ENCODE measurements at places on chromosomes 7 and 10. TPM values are rescaled to one million over a fixed set of nuclear protein-coding genes. Genes with fewer than 3 reads are reported as not detected.
A peak's percentile ranks its signal among the peaks of the same experiment; 100 is the strongest.

DNA sequence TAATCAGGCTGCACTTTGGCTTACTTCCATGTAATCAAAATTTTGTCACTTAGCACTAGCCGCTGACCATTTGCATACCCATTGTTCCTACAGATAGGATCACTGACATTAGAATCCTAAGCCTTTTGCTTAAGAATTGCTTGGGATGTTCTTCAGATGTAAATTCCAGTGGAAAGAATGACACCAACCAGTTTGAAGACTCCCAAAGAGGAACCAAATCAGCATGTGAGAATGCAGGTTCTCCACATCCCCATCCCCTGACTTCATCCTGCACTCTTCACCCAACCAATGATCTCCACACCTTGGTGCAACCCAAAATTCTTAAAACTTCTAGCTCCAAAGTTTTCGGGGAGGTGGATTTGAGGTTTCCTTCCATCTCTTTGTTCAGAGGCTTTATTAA, 345.6 kb downstream of the GPAM start:
- DNase-seq: no peak

SNX10 gene
- polyA plus RNA-seq: 11.4 TPM

DNA sequence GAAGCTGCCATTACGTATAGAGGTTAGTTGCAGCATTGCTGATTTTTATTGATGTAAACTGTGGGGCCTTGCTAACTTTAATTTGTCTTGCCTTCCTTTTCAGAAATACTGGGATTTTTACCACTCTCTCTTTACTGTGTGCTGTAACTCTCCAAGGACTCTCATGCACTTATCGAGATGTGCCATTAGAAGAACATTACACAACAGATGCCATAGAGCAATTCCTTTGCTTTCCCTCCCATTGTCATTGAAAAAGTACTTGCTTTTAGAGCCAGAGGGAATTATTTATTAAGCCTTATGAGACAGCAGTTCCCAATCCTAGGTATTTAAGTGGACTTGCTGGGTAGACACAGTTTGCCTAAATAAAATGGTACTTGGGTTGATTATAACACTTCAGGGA, 51.7 kb downstream of the ASB4 start:
- no peak for DNase-seq

DNA sequence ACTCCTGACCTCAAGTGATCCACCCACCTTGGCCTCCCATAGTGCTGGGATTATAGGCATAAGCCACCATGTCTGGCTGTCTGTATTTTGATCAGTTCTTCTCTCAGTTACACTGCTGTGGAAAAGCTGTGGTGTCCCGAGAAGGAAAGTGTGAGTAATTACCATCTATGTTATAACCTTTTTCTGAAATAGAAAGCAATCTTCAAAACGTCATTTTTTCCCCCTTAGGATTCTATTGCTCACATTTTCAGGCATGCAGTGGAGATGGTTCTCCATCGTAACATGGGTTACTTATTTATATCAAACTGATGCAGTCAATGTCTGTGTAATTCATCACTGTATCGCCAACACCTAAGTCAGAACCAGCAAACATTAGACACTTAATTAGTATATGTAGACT, 103.5 kb upstream of the FAM3C start:
- DNase-seq: no peak

- no peak for DNase-seq
Observed at GRCh38 chr10:120051671-120052070, 159.1 kb downstream of the SEC23IP start.

DNA sequence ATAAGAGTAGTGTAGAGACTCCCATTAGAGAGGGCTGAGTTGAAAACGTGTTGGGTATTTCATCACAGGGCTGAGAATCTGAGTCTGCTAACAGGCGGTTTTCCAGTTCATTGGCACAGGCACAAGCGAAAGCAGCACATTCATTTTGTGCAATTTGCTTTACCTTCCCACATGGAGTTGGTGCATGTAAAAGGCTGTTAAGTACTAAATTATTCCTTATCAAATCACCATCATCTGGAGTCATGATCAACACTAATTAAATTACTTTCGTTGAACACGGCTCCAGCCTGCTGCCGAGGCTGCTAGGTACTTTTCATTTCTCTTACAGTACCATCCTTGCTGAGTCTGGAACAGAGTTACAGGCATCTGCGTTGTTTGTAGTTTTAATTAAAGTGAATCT, 43.8 kb downstream of the ETV1 start:
- no peak for DNase-seq

NKX1-2 gene
- 3.4 TPM for polyA plus RNA-seq

HACD1 gene
- polyA plus RNA-seq: 15.7 TPM

GRCh38 chr7:28291559-28291958, 111.0 kb upstream of the JAZF1 start:
- no peak for DNase-seq

- DNase-seq: no peak
Observed at GRCh38 chr7:84908196-84908793, 278.6 kb downstream of the SEMA3D start.

- no peak for DNase-seq
Observed at GRCh38 chr7:79434867-79435266, 18.6 kb downstream of the MAGI2 start.

LIPK gene
- polyA plus RNA-seq: 0.31 TPM

DNA sequence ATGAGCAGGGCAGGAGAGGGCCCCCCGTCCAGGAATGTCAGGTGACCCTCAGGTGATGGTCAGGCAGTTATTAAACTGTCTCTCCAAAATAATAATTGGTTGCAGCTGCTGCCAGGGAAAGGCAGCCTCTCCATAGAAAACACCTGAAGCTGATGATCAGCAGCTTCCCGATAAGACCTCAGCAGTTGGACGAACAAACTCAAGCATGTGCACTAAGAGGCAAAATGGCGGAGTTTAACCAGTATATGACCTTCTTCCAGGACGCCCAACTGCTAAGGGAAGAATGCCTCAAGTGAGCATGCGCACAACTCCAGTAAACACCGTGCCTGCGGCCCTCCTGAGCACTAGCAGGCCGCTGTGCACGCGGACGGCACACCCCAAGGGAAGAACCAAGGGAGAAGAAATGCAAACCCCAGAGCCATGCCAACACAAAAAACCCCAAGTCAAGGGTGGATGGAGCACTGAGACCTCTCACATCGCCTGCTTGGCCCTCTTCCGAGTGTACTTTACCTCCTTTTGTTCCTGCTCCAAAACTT, 38.9 kb upstream of the ADARB2 start:
- no peak for DNase-seq

DNAJC12 gene
- polyA plus RNA-seq: 0.08 TPM

- DNase-seq: no peak
Observed at GRCh38 chr7:37645282-37646050, 38.1 kb upstream of the GPR141 start.

GRCh38 chr10:69677985-69678654, 48.1 kb downstream of the FAM241B start:
- DNase-seq: no peak

DNA sequence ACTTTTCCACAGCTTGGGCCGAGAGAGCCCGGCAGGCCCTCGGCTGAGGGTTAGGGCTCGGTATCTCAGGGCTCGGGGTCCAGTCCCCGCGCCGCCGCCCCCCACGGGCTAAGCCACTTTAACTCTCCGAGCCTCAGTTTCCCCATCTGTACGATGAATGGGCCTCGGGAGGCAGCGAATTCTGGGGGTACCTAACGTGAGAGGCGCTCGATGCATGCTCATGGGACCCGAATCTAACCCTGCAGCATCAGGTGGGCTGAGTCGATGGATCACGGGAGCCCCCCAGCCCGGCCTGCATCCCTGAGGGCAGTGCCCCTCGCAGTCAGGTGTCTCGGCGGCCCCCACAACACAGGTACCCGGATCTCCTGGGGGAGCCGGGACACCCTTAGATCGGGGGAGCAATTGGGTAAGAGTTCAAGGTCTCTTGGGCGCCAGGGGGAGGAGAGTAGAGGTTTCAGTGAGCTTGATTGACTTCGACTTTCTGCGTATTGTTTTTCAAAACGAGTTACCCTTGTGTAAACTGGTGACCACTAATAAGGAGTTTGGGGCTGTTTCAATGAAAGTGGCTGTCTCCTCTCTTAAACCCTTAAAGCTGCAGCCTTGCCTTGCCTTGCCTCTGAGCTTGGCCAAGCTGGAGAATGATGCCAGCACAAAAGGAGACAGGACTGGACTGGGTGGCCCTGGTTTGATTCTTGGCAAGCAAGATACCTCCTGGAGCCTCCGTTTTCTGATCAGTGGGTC, 631 bp downstream of the POR start:
- DNase-seq: no peak

GRCh38 chr10:13536674-13537366, 8.0 kb upstream of the BEND7 start:
- DNase-seq: peak; percentile 14

GRCh38 chr7:121429798-121430197, 33.7 kb upstream of the FAM3C start:
- DNase-seq: no peak

DNA sequence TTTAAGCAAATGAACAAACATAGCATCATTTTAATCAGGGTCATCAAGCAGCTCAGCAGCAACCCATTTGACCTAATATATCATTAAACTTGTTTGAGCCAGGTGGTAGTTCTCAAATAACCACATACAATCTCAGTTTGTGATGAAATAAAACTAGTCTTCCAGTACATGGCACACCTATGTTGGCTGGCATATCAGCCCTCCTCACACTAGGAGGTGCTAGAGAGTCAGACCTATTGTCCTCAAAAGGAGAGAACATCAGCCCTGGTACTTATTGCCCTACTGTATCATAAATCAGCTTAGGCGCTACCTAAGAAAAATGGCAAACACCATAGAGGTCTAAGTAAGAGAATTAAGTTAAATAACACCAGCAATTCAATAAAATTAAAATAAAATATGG, 81.7 kb downstream of the CABCOCO1 start:
- DNase-seq: no peak

DNA sequence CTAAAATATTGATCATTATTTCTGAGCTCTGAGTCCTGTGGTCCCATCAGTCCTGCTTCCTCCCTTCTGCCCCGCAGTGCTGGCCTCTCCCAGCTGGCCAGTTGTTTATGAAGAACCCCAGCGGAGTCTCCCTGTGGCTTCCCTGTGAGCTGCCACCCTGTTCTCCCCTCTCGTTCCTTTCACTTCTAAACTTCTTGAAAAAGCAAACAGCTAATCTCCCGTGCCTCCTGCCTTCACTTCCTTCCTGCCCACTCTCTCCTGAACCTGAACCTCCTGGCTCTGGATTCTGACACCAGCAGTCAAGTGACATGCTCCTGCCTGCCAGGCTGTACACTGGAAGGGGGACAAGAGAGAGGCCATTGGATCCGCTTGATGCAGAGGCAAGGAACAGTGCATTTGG, 63.7 kb upstream of the ZPBP start:
- DNase-seq: no peak

- no peak for DNase-seq
Observed at GRCh38 chr7:99371376-99371920, 3.1 kb upstream of the ARPC1B start.

- no peak for DNase-seq
Observed at GRCh38 chr10:98431016-98431415, 15.7 kb downstream of the HPS1 start.

ABCB4 gene
- polyA plus RNA-seq: 0.06 TPM

- DNase-seq: no peak
Observed at GRCh38 chr10:95694665-95695064, 938 bp upstream of the TCTN3 start.

ITGA8 gene
- polyA plus RNA-seq: not detected

DNA sequence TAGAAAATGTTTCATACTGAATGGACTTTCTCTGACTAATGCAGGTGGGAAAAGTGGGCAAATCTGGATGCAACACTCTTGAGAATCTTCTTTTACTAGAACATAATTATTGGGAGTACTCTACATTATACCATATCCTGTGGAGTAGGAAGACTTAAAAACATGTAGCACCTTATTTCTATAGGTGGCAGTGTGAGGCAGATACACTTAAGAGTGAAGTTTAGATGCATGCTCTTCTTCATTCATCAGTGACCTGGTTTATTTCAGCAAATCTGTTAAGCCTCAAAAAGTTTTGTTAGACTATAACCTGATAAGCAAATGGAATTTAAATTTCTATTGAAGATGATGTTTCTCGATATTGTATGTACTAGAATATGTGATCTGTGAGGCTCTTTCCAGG, 1087.1 kb upstream of the LRRN3 start:
- DNase-seq: no peak

AEBP1 gene
- 0.06 TPM for polyA plus RNA-seq

DNA sequence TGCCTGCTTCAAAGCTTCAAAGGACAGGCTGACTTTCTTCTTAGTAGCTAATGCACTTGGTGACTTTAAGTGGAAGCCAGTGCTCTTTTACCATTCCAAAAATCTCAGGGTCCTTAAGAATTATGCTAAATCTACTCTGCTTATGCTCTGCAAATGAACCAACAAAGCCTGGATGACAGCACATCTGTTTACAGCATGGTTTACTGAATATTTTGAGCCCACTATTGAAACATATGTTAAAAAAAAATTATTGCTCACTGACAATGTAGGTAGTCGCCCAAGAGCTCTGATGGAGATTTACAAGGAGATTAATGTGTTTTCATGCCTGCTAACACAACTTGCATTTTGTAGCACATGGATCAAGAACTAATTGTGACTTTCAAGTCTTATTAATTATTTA, 258.2 kb upstream of the HGF start:
- no peak for DNase-seq

SPACDR gene
- polyA plus RNA-seq: 0.33 TPM

GRCh38 chr7:23276947-23277346, 22.2 kb upstream of the MALSU1 start:
- DNase-seq: no peak

PLXDC2 gene
- 13.0 TPM for polyA plus RNA-seq

JCAD gene
- polyA plus RNA-seq: 0.11 TPM

MSMB gene
- polyA plus RNA-seq: not detected

PPP1R17 gene
- not detected for polyA plus RNA-seq

PAOX gene
- polyA plus RNA-seq: 2.4 TPM

DNA sequence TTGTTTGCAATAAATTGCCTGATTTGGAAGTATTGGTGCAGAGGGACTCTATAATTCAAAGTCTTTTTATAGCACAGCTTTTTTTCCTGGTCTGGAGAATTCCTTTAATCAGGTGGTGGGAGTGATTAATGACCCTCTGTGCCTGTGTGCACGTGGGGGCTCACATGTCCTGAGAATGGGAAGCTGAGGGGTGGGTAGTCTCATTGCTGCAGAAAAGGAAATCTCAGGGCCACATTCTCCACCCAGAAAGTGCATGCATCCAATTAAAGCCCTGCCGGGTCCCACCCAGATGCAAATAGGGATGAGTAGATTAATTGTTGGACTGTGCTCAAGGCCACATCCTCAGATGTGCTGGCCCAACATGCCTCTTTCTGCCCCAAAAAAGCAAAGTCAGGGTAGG, 324.7 kb downstream of the CXCL12 start:
- DNase-seq: no peak

PLXNA4 gene
- polyA plus RNA-seq: 0.14 TPM

GRCh38 chr7:176786-177459, 15.4 kb upstream of the FAM20C start:
- no peak for DNase-seq

C10orf62 gene
- polyA plus RNA-seq: 0.05 TPM

- no peak for DNase-seq
Observed at GRCh38 chr7:155345490-155345889, 47.8 kb downstream of the INSIG1 start.

- no peak for DNase-seq
Observed at GRCh38 chr10:62907470-62908212, 91.5 kb upstream of the EGR2 start.

- no peak for DNase-seq
Observed at GRCh38 chr7:74479066-74479781, 25.5 kb downstream of the GTF2IRD1 start.
